RPMI7951 (cell line): ENCODE measurements at places on chromosomes 7 and 10. TPM values are rescaled to one million over a fixed set of nuclear protein-coding genes. Genes with fewer than 3 reads are reported as not detected.

DNA sequence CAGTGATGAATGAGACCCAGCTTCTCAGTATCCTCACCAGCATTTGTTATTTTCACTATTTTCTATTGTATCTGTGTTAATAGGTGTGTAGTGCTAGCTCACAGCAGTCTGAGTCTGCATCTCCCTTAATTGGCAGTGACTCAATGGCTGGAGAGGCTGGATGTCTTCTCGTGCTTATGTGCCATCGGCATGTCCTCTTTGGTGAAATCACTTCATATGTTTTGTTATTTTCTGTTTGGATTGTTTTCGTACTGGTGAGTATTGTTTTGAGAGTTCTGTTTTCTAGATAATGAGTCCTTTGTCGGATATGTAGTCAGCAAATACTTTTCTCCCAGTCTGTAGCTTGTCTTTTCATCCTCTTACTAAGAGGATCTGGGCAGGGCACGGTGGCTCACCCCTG, 66.1 kb downstream of the AMZ1 start:
- no peak for DNase-seq

Gene PRSS2
- not detected in 2 replicates for total RNA-seq

Gene KIAA1549
- 4.1 and 6.4 TPM in 2 replicates for total RNA-seq

Gene CCDC136
- 2.8 and 3.8 TPM in 2 replicates for total RNA-seq

Gene FGFBP3
- 0.12 and 0.20 TPM in 2 replicates for total RNA-seq

Gene GSDME
- 20.2 and 24.9 TPM in 2 replicates for total RNA-seq
